ENCODE measurements at places on chromosomes 6 and 20.

DNA sequence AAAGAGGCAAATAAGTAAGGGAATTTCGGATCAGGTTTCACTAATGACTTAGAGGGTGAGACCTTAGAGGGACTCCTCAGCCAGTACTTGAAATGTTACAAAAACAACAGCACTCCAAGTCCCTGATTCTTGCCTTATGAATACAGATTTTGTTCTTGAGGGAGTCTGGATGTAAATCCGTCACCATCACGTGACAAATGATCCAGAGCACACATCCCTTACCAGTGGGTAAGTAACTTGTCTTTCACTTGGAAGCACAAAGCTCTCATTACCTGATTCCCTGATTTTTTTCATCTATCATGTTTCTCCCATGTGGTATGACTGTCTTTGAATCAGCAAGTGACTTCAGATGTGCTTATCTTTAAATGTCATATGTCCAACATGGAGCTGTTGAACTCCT lies 595.3 kb upstream of the POU3F2 start:
- no peak for DNase-seq

DNA sequence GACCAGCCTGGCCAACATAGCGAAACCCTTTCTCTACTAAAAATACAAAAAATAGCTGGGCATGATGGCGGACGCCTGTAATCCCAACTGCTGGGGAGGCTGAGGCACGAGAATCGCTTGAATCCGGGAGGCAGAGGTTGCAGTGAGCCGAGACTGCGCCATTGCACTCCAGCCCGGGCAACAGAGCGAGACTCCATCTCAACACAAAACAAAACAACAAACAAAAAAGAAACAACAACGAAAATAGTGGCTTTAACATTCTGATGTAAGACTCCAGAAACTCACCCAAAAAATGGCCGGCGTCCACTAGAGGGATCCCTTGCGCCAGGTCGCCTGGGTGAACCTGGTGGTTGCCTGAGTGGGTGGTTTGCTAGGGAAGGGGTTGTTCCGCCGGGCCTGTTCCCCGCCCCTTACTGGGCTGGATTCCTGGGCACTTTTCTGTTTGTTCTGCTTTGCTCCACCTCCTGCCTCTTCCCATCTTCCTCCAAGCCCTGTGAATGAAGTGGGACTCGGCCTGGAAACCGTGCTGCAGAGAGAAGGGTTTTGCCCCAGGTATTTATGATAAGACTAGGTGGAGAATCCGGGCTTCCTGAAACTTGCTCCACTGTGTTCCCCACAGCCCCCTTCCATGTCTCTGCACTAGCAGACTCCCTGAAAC lies 1.5 kb downstream of the PABPC1L start:
- no peak for DNase-seq

GRCh38 chr20:57539889-57540288 lies 14.9 kb upstream of the CTCFL start:
- DNase-seq, result no peak

DNA sequence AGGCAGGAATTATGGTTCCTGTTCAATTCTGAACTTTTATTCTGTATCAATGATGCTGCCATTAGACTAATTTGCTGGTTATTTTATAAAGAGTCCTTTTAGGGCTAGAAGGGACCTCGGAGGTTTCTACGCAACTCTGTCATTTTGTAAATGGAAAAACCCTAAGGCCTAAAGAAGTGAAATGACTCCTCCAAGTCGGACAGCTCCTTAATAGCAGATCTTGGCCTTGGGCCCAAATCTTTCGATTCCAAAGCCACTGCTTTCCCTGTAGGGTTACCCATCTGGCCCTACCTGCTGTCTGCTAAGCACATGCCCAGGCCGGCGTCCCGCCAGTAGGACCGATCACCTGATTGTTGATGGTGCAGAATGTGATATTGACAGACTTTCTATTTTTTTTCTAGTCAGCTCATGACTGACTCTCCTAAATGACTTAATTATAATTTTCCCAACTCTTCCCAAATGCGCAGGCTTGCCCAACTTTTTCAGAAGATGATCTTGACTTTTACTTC lies 40.2 kb downstream of the PLEKHG1 start:
- no peak for DNase-seq

DNA sequence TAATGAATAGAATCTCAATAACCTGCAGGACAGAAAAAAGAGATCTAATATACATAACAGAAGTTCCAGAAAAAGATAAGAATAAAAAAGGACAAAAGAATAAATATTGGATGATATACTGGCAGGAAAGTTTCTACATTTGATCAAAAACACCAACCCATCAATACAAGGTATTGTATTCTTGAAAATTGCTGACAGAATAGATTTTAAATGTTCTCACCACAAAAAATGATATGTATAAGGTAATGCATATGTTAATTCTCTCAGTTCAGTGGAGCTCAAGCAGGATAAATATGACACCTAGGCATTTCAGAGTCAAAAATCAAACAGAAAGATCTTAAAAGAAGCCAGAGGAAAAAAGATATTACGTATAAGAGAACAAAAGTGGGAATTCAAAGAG lies 43.8 kb downstream of the SERAC1 start:
- no peak for DNase-seq

- DNase-seq, result no peak
Observed at GRCh38 chr6:44511126-44511525, 123.6 kb downstream of the CDC5L start.

DNA sequence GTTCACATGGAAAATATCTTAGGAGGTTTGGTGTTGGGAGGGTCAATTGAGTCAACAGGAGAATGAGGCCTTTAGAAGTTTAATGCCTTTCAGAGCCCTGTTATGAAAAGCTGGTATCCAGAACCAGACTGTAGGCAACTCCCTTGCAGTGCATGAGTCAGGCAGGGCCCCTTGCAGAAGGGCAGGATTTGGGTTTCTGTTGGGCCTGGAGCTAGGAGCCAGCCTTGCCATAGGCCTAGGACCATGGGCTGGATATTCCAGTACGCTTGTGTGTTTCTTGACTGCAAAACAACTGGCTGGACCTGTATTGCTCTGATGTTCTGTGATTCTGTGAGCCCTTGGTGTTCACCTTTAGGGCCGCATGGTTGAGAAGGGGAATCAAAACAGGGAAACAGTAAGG lies 350.9 kb upstream of the PRND start:
- DNase-seq, result no peak

- DNase-seq, result peak; percentile 73
Observed at GRCh38 chr6:137160763-137161162, 12.7 kb downstream of the IL22RA2 start.

GRCh38 chr6:131552572-131552971 lies 20.5 kb upstream of the ARG1 start:
- no peak for DNase-seq

DNA sequence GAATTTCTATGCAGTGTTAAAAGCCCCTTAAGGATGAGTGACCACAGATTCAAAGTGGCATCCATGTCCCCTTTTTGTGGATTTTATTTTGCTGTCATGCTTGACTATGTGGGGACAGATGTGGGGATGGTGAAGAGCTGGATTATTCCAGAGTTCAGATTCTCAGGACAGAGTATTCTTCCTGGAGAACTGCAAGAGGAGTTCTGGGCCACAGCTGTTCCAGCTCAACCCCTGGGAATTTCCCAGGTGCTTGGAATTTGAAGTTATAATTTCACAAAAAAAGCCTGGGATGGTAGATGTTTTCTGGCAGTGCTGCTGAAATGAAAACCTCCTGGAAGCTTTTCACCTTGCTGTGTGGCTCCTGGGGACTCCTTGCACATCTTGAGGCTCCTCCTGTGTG lies 671.8 kb upstream of the MARCKS start:
- no peak for DNase-seq

DNA sequence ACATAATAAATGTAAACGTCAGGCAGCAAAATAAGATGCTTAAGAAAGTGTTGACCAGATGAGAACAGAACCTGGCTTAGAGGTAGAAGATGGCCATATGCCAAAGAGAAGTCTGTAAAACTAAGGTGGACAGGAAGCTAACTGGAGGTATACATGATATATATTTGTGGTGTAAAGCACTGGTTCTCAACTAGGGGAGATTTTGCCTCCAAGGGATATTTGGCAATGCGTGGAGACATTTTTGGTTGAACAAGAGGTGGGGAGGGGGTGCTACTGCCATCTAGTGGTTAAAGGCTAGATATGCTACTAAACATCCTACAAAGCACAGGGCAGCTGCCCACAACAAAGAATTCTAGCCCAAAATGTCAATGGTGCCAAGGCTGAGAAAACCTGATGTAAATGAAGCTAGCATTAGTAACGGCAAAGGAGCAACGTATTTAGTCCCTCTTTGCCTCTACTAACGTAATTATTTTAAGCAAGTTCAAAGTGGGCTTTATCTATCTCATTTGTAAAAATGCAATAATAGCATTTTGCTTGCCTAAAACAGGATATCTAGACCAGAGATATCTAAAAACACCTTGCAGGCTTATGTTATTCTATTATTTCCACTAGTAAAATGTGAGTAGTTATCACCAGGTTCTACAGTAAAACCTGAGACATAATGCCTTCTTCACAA lies 182.6 kb downstream of the RNGTT start:
- peak; percentile 11 for DNase-seq

DNA sequence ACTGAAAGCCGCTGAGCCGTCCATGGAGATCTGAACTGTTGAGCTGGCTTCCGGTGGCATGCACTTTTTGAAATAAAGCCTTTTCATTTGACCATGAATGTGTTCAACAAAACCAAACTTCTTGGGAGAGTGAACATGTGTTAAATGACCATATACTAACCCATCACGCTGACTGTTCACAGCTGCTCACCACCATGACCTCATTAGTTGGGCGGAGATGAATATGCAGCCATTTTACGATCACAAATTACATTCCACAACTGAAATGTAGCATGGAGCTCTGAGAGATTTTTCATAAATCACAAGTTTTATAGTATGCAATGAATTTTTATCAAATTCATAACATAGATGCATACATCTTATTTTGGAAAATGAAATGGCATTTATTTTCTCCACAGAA lies 4.2 kb downstream of the RAMACL start:
- DNase-seq, result no peak

- DNase-seq, result no peak
Observed at GRCh38 chr20:57809661-57810172, 99.9 kb upstream of the PMEPA1 start.

DNA sequence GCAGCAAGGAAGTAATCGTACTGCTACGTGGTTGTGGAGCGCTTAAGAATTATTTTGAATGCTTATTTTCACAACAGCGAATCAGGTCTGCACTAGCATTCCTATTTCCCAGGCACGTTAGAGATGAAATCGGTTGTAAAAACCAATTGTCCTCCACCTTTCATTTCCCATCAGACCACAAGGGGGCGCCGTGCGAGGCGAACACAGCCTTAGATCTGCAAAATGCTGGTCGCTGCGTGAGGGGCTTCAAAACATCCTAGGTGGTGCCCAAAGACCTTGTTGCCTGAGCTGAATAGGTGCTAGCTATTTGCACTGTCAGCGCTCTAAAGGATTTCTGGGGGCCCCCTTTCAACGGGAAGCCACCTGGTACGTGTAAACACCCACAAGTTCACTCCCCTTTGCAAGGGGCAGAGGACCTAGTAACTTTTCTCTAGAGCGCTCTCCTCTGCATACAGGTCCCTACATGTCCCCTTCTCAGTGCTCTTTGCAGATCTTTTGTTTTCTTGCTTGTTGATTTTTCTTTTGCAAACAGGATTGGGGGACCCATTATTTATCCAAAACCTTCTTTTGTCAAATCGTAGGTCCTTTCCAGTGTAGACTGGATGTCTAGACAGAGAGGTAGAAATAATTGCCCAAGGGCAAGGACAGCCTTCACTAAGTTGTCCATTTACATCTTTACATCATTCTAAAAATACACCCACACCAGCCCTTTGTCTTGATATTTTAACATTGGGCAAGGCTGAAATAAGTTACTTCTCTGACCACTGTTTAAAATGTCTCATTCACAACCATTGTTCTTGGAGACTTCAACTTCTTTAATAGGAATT lies 59.8 kb downstream of the NEDD9 start:
- DNase-seq, result no peak

GRCh38 chr20:42901689-42902440 lies 287.8 kb downstream of the PTPRT start:
- no peak for DNase-seq

GRCh38 chr6:128655978-128656498 lies 135.6 kb upstream of the PTPRK start:
- peak; percentile 92 for DNase-seq

GRCh38 chr20:49399329-49399728 lies 83.1 kb downstream of the KCNB1 start:
- DNase-seq, result no peak

DNA sequence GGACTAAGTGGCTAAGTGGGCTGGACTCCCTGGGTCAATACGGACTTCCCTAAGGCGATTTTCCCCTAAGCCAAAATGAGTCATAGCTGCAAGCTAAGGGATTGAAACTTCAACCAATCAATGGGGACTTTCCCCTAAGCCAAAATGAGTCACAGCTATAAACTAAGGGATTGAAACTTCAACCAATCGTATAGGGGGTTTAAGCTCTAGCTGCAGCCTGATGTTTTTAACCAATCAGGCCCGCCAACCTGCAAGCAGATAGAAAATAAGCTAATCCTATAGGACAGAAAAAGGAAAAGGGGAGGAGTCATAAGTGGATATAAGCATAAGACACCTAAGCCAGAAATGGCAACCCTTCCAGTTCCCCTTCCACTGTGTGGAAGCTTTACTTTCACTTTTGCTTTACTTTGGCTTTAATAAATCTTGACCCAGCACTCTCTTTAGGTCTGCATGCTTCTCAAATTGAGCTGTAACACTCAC lies 655.0 kb upstream of the HS3ST5 start:
- no peak for DNase-seq

GRCh38 chr6:53986165-53986720 lies 125.0 kb upstream of the MLIP start:
- DNase-seq, result no peak

DNA sequence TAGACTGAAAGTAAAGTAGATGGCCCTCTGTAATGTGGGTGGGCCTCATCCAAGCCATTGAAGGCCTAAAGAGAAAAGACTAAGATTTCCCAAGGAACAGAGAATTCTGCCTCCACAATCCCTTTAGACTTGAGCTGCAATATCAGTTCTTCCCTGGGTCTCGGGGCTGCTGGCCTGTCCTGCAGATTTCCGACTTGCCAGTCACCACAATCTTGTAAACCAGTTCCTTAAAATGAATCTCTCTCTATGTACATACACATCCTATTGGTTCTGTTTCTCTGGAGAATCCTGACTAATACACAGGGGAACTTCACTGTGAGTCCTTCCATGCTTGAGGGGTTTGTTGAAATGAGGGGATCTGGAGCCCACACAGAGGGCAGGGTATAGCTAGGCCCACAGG lies 12.9 kb downstream of the CCDC170 start:
- DNase-seq, result no peak

- no peak for DNase-seq
Observed at GRCh38 chr6:87697581-87698546, 4.2 kb downstream of the AKIRIN2 start.

DNA sequence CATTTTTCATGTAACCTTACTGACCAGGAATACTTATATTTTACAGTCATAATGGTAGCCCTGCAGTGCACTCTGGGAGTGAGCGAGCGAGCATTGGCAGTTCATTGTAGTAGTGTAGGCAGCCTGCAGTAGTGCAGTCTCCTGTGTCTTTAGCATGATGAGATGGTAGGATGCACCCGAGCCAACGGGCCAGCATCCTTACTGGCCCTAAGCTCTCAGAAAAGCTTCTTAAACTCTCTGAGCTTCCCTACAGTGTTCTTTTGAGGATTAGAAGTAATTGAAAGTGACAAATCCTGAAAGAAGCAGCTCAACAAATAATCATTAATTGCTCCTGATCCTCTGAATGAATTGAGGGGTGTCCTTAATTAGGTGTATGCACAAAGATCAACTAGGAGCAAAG lies 20.9 kb downstream of the SLC9A8 start:
- no peak for DNase-seq
